ENCODE measurements at places on chromosomes 1 and 21.

DNA sequence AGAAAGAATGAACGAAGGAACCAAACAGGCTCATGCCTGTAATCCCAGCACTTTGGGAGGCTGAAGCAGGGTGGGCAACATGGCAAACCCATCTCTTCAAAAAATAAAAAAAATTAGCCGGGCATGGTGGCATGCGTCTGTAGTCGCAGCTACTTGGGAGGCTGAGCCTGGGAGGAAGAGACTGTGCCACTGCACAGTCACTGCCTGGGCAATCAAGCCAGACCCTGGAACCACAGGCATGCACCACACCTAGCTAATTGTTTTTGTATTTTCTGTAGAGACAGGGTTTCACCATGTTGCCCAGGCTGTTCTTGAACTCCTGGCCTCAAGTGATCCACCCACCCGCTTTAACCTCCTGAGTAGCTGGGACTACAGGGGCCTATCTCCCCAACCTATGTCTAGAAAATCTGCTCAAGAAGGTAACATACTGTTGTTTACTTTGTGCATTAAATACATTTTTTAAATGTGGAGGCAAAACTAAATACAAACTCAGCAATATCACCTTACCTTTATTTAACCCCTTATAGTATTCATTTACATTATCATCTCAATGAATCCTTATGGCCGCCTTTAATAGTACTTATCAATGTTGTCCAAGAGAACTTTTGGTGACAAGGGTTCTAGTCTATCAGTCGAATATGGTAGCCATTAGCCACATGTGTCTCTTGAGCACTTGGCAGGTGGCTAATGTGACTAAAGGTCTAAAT, 2.7 kb downstream of the KHDC4 start:
- no peak for DNase-seq

GRCh38 chr1:67571406-67571805, 113.6 kb upstream of the GADD45A start:
- no peak for DNase-seq

DNA sequence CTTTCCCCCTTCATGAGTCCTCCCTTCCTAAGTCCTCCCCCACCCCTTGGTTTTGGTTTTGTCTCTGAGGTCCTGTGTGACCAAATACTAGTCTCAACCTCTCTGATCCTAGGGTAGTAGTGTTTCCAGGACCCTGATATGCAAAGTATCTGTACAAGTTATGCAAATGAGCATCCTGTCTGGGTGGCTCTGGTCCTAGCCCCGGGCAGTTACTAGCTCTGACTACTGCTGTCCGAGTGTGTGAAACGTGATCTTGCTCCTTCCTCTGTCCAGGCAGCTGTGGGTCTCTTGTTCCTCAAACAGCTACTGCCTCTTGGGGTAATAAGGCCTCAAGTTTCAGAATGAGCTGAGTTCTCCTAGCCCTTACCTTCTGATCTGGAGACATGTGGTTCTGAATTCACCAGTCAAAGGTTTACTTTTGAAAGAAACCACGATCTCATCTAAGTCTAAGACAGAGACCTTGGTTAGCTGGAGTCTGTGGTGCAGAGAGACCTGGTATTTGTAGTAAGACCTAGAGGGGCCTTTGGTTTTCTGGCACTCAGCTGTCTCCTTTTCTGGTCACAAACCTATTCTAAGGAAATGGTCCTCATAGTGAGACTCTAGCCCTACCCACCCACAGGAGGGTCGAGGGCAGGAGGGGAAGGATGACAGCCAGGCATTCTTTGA, 31.0 kb upstream of the IL19 start:
- DNase-seq = peak; percentile 57

DNA sequence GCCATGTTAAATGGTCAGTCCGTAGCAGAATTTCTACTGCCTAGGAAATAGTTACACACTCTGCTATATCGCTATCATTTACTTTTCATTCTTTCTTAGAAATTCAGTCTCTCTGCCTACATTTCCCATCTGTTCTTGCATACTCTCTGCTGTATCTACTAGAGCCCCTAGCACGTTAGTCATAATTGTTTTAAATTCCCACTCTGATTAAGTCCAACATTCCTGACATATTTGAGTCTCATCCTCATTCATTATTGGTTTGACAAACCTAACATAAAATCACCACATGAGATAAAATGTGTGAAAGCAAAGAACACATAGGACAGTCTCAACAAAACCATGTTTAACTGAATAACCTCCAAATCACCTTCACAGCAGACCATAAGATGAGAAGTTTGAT, 513.6 kb downstream of the PLPP3 start:
- no peak for DNase-seq

DNA sequence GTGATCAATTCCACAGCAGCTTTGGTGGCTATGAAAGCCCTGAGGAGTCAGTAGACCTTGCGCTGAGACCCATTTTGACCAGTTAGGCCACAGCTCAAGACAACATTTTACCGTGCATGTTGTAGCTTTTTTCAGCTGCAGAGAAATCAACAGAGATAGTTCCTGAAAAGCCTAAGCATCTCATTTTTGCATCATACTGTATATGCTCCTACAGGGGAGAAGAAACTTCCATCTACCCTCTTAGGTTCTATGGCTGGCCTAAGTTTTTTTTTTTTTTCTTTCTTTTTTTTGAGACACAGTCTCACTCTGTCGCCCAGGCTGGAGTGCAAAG, 24.8 kb upstream of the EYA3 start:
- no peak for DNase-seq

- no peak for DNase-seq
Observed at GRCh38 chr1:218456444-218456843, 111.3 kb downstream of the TGFB2 start.

GRCh38 chr1:164671323-164671965, 112.5 kb downstream of the PBX1 start:
- no peak for DNase-seq

All from T-helper 2 cell treated with Interferon-gamma antibody and Interleukin-4, amounts not matched to agents 5 μg/mL and 100 μg/mL, for 36 hours (primary cell).